ENCODE measurements at places on chromosomes 1 and 21.

DNA sequence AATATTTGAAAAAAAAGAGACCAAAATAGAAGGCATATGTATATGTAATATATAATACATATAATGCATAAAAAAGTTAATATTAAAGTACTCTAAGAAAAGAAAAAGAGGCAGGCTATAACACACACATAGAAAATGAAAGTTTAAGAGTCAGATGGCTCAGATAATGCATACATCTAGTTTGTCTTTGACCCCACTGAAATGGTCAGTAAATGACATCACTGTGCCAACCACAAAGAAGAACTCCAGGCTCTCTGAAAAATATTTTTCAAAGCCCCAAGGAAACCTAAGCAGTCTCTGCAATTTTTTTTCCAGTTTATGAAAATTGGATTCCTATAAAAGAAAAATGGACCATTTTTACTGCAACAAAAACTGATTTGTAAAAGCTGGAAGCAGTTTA, 55.4 kb upstream of the SCYL3 start:
- peak; percentile 65 for DNase-seq

GRCh38 chr1:5423109-5423508, 569.1 kb downstream of the NPHP4 start:
- DNase-seq, result no peak

- DNase-seq, result no peak
These were observed 214.2 kb upstream of the CACYBP start for GRCh38 chr1:174785510-174785909.

GRCh38 chr1:230191079-230191804, 124.2 kb downstream of the GALNT2 start:
- peak; percentile 85 for DNase-seq

GRCh38 chr1:162878000-162878596, 17.1 kb upstream of the CCDC190 start:
- peak; percentile 74 for DNase-seq

DNA sequence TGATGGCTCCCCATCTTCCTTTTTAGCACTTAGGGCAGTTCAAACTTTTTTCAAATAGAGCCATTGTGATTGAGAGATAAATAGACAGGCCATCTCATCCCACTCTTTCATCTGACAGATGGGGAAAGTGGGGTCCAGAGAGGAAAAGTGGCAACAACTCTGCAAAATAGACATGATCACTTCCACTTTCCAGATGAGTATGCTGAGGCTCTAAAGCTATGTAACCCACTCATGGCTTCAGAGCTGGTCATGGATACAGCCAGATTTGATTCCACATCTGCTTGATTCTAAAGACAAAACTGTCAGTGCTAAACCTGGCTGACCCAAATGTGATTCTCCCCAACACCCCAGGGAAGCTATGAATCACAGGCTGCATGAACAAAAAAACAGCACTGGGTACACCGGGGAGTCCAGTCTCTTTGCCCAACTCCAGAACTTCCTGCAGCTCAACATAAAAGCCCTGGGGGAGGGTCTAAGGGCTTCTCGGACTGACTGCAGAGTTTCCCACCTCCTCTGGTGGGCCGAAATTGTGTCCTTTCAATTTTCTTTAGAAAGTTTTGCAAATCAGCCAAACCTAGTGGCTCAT, 59.3 kb downstream of the PLPP3 start:
- DNase-seq, result no peak

GRCh38 chr21:39837861-39838359, 29.3 kb upstream of the PCP4 start:
- DNase-seq, result no peak

- DNase-seq, result peak; percentile 30
These were observed 475 bp upstream of the RPL5 start for GRCh38 chr1:92831368-92831761.

All from mesenchymal stem cell (in vitro differentiated cells and primary cell).